ENCODE measurements at places on chromosomes 13 and 19.

DNA sequence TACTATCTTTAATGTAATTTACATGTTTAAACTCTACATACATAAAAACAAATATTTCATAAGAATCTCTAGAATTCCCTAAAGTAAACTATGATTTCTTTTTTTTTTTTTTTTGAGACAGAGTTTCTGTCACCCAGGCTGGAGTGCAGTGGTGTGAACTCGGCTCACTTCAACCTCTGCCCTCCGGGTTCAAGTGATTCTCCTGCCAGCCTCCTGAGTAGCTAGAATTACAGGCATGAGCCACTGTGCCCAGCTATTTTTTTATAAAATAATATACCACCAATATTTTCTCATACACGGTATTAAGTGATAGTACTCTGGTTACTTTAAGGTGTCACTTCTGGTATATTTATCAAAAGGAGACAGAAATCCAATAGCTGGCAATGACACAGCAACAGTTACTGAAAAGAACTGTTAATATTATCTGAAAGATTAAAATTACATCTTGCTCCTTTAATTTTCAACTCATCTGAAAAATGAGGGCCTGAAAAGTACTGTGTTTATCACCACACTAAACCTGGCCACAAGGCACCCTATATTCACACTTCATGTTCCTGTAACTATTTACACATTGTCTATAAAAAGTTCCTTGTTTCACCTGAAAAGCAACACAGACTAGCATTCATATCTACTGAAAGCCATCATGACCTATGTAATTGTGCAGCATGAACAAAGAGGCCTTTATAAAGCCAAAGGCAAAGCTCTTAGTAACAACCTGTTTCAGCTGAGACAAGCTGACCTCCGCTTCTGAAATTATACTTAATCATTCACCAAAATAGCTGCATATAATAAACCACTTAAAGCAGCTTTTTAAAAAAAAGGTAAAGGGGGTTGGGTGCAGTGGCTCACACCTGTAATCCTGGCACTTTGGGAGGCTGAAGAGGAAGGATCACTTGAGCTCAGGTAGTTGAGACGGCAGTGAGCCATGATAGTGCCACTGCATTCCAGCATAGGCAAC lies 106.1 kb downstream of the SLC25A15 start:
- no peak for DNase-seq

DNA sequence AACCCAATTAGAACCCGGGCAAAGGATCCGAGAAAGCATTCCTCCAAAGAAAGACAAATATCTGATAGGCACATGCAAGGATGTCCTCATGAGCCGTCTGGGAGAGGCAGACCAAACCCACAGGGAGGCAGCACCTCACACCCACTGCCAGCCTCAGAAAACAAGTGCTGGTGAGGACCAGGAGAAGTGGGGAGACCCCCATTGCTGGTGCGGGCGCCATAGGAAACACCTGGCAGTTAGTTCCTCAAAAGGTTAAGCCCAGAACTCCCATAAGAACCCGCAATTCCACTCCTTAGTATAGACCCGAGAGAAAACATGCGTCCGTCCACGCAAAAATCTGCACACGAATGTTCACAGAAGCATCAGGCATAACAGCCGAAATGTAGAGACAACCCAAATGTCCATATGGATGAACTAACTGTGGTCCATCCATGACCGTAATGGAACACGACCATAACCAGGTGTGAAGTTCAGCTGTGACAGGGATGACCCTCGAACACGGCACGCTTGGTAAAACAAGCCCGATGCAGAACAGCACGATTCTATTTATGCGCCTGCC lies 7.9 kb downstream of the ZNF787 start:
- DNase-seq, result no peak

DNA sequence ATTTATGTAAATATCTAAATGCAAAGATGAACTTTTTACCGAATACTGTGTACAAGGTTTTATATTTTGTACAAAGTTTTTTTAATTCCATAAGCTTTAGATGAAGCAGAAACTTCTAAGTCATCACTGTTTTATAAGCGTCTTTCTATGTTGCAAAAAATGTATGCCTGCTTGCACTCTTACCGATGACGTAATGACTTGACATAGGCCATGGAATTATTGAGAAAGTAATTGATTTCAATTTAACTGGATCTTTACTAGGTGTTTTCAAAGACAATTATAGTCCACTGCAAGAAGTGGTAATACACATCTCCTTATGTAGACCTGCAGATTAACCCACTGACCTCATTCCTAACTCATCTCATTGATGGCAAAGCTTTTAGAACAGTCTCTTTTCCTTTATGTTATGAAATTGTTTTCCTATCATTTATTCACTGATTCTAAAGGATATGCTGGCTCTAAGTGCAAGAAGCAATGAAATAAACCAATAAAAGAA lies 10.4 kb downstream of the DACH1 start:
- no peak for DNase-seq

DNA sequence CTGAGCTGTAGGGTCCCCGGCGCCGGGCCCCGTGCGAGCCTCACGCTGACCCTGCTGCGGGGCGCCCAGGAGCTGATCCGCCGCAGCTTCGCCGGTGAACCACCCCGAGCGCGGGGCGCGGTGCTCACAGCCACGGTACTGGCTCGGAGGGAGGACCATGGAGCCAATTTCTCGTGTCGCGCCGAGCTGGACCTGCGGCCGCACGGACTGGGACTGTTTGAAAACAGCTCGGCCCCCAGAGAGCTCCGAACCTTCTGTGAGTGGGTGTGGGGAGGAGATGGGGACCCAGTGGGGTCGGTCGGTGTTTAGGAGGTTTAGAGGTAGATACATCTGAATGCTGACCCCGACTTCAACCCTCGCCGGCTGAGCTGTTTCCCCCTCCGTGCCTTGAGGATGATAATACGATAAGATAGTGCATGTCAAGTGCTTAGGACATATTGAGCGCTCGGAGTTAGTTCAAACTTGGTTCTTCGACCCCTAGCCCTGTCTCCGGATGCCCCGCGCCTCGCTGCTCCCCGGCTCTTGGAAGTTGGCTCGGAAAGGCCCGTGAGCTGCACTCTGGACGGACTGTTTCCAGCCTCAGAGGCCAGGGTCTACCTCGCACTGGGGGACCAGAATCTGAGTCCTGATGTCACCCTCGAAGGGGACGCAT lies 1.9 kb downstream of the ICAM5 start:
- DNase-seq, result no peak

GRCh38 chr19:51466723-51467122 lies 8.5 kb upstream of the SIGLEC8 start:
- DNase-seq, result no peak

DNA sequence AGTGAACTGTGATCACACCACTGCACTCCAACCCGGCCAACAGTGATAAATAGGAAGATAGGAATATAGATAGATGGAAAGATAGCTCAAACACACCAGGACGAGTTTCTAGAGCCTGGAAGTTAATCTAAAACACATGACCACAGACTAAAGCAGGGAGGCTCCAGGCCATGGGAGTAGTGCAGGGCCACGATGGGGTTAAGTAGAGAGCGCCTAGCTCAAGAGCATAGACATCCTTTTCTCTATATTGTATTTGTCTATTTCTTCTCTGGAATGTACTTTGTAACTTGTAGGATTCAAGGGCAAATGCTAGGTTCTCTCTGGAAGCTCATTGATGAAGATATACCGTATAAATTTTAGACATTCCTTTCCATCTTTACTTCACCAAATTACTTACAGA lies 69.6 kb downstream of the ZAR1L start:
- DNase-seq, result no peak

DNA sequence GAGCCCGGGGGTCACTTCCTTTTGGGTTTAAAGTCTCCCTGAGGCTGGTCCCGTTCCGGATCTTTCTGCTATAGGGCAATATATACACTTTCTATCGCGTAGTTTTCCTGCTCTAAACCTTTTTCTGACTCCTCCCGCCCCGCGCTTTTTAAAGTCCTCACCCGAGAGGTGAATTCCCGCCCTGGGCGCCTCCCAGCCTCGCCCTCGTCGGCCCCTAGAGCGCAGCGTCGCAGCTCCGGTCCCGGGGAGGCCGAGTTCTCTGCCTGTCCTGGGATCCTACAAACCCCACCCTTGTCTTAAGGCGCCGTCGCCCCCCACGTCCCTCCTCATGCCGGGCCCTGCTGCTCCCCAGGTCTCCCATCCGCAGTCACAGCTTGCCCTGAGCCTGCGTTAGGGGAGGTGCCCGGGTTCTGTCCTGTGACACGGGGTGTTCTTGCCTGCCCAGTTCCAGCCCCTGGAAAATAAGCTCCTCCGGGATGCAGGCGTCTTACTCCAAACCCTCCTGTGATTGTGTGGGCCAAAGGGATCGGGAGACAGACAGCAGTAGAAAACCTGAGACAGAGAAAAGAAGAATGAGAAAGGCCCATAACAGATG lies 491 bp downstream of the ZNF525 start:
- DNase-seq, result peak; percentile 19

- DNase-seq, result no peak
Measured at GRCh38 chr13:66805657-66806056, 424.5 kb downstream of the PCDH9 start.

GRCh38 chr13:91647361-91647990 lies 249.1 kb downstream of the GPC5 start:
- DNase-seq, result no peak

DNA sequence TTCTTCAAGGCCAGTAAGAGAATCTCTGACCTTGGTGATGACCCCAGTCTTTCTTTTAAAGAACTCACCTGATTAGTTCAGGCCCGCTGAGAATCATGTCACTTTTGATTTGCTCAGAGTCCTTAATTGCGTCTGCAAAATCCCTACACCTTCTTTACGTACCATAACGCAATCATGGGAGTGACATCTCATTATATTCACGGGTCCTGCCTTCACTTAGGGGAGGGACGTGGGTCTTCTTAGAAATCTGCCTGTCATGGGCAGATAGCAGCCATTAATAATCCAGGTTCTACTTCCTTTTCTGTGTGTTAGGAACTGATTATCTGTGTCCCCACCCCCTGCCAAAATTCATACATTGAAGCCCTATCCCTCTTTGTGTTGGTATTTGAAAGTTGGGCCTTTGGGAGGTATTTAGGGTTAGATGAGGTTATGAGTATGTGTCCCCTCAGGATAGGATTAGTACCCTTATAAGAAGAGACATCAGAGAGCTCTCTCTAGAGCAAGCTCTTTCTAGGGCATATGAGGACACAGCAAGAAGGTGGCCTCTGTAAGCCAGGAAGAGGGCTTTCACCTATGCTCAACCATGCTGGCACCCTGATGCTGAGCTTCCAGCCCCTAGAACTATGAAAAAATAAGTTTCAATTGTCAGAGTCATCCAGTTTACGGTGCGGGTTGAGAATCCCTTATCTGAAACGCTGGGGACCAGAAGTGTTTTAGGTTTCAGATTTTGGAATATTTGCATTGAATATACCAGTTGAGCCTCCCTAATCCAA lies 9.9 kb downstream of the TPP2 start:
- DNase-seq, result no peak

DNA sequence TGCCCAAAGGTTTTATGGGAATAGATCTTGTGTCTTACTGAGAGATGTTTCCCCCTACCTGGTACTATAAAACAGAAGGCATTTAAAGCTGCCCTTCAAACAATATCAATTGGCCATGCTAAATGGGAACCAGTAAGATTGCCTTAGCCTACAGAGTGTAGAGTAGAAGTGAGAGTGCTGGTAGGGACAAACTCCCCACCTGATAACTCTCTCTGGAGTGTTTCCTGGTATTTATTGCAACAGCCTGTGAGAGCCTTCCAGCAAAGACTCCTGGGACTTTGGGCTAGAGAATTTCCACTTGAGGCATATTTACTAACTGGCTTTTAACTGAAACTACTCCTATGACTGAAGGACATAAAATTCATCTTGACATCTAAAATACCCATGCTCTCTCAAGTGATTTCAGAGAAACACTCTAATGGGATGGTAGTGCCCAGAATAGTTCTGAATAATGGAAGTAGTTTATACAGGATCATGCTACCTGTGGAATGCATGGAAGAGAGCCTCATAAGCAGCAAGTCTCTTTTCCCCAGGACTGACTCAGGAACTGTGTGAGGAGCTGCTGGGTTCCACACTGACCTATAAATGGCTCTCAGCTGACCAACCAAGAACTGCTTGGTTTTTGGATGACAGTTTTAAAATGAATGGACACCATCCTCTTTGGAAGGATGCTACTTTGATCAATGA lies 132.7 kb upstream of the SLITRK5 start:
- no peak for DNase-seq

DNA sequence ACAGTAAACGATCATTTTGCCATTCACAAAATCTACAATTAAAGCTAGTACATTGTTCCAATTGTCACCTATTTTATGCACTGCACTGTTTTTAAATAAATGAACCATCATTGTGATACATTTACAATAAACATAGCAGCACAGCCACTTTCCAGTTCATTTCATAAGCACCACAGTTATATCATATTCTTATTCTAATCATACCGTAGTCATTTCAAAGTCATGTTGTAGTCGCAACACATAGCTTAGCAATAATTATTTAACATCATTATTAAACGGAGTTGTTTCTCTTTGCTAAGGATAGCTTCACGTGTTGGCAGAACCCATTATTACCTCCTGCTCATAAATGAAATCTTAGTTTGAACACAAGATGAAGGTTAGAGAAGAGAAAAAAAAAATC lies 2.2 kb upstream of the PCDH9 start:
- DNase-seq, result no peak

DNA sequence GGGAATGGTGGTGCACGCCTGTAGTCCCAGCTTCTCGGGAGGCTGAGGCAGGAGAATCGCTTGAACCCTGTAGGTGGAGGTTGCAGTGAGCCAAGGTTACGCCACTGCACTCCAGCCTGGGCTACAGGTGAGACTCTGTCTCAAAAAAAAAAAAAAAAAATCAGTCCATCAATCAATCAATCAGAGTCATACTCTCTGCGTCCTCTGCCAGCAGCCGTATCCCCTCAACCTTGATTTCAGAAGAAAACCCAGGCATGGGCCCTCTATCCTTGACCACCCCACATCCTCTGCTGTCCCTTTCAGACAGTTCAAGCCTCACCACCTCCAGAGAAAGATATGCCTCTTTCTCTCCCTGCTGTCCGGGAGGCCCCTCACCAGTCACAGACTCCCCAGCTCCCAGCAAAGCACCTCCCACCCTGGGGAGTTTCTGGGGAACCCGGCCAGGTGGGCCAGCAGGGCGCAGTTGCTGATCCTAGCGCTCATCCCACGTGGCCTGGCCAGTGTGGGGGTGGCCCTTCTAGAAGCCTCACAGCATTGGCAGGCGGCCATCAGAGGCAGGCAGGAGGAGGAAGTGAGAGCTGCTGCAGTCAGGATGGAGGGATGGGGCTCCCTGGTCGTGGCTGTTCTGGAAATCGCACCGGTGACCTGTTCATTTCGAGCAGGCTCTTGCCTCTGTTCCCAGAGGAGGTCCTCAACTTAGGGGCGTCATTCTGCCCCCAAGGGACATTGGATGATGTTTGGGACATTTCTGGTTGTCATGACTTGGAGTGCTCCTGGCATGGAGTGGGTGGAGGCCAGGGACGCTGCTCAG lies 10.2 kb upstream of the JSRP1 start:
- no peak for DNase-seq

DNA sequence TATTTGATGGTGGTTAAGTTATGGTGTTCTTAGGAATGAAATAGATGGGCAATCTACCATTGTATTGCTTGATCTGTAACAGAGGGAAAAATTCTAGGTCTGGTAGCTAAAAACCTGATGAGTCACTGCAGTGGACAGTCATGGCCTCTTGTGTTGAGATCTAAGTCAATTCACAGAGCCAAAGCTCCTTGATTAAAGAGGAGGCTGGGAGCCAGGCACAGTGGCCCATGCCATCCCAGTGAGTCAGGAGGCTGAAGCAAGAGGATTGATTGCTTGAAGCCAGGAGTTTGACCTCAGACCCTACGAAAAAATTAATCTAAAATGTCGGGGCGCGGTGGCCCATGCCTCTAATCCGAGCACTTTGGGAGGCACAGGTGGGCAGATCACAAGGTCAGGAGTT lies 67.1 kb upstream of the KPNA3 start:
- no peak for DNase-seq

- no peak for DNase-seq
Measured at GRCh38 chr19:45790942-45791341, 1.7 kb downstream of the DMWD start.

GRCh38 chr19:5193192-5193591 lies 147.4 kb downstream of the PTPRS start:
- DNase-seq, result no peak
